Epithelial cell of umbilical artery (primary cell): ENCODE measurements at places on chromosomes 4 and X. TPM values are rescaled to one million over a fixed set of nuclear protein-coding genes. Genes with fewer than 3 reads are reported as not detected.

Gene AKAP14
- total RNA-seq, result not detected in 2 replicates

Gene HTR2C
- total RNA-seq, result not detected in 2 replicates

Gene GAGE12E
- total RNA-seq, result not detected in 2 replicates

Gene GAGE13
- not detected in 2 replicates for total RNA-seq
